MV-4-11 (cell line): ENCODE measurements at places on chromosomes 1 and 21.
A peak's percentile ranks its signal among the peaks of the same experiment; 100 is the strongest.

- no peak for DNase-seq
These were observed 78.1 kb downstream of the DDR2 start for GRCh38 chr1:162710345-162710744.

DNA sequence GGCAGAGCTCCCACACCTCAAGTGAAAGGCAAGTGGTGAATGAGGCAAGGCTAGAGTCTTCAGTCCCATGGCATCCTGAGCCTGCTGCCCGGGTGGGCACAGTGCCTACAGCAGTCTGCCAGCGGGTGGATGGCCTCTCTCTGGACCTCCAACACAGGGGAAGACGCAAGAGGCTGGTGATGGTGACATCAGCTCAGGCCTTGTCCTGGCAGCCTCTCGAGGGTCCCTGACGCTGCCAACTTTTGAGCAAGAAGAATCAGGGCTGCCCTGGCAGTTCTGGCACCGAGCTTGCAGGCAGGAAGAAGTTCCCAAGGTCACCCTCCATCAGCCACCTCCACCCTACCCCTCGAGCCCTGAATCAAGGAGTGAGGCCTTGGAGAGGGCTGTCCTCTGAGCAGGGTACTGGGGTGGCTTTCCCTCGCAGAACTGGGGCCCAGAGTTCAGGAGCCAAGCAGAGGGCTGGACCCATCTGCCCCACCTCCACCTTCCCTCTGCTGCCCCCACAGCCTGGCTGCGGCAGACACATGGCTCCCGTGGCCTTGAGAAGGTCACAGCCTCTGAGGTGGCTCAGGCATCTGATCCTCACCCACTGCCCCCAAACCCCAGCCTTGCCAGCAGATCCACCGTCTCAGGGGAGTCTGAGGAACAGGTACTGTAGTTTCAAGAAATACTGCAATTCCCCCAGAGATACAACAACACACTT, 5.8 kb downstream of the RAP1GAP start:
- DNase-seq: no peak

DNA sequence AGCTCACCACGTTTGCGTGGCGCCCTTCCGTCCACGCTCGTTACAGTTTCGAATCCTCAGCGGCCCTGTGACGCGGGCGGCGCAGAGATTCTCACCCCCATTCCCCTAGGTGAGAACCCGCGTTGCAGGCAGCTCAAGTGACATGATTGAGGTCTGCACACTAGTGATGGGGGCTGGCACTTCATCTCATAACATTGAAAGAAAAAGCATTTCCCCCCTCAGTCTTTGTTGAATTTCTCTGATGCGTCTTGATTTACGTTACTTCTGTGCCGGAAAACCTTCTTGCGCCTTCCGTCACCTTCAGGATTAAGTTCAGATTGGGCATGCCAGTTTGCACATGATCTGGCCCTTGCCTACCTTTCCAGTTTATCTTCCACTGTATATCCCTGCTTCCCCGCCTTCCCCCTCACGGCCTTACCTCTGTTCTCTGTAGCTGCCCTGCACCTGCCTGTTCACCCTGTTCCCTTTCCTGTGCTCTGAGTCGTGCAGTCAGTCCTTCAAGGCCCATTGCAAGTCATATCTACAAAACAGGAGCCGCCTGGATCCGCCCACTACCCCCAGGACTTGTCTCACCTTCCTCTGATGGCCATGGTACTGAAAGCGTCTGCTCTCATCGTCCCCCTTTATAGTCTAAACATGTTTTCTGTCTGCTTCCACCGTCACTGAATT, 1.1 kb downstream of the CTPS1 start:
- no peak for DNase-seq

GRCh38 chr1:233261695-233262094, 33.8 kb downstream of the PCNX2 start:
- DNase-seq: no peak

DNA sequence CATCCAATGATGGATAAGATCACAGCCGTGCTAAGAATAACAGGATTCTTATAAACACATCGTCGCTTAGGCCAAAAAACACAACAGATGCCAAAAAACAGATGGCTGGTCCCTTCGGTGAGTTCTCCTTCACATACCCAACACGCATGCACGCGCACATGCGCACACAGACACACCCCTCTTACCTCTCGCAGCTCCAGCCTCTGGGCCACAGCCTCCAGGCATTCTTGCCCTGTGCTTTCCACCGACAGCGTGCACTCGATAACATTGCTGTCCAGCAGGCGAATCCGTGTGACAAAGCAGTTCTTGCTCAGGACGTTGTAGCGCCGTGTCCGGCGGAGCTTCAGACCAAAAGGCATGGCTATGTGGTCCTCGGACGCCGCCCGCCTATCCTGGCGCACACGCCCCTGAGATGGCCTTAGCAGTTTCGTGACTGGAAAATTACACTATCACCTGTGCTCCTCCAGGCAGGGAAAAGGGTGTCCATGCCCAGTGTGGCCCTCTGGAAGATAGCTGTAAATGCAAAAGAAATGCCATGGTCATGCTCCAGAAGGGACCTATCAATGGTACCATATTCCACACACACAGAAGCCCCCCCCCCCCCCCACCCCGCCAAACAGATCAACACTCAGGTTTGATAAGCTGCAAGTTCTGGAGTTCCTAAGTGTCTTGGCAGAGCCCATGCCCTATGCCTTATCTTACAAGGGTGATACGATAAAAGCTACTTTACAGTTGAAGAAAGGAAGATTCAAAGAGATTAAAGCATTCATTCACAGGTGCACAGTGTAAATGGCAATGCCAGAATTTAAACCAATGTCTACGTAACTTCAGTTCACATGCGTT, 86.7 kb downstream of the PTPN14 start:
- DNase-seq: no peak

- DNase-seq: no peak
These were observed 176.4 kb downstream of the ZNF281 start for GRCh38 chr1:200233393-200233792.

- peak; percentile 87 for DNase-seq
These were observed 72.5 kb downstream of the NDUFS5 start for GRCh38 chr1:39098546-39099250.

DNA sequence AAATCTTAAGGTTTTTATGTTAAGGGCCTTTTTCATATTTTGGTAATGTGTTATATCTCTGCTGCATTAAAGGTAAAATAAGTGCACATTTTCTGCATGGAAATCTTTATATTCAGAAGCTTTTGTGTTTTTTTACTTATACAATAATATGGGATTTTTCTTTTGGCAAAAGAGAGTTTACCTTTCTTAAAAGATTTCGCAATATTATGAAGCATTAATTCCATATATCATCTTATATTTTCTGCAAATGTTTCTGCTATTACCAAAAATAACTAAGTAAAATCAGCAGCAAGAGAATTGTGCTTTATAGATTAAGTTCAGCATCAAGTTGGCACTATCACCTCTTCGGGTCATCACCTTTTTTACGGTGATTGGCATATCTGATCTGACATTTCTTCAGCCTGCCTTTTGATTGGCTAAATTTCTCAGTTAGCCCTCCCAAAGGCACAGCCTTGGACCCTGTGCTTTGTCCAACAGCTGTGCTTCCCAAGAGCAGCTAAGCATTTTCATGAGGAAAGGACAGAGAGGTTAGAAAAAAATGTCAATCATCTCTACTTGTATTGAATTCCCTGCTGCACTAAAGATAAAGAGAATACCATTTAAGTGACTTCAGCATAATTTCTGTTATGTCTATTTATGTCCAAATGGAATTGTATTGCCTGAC, 767.1 kb upstream of the PRMT6 start:
- DNase-seq: no peak
